Stimulated activated CD4-positive, alpha-beta T cell treated with anti-CD3 and anti-CD28 coated beads, TNF-alpha, amount 100 ng/mL, for 24 hours (primary cell): ENCODE measurements at places on chromosomes 7 and 10.
A peak's percentile ranks its signal among the peaks of the same experiment; 100 is the strongest.

DNA sequence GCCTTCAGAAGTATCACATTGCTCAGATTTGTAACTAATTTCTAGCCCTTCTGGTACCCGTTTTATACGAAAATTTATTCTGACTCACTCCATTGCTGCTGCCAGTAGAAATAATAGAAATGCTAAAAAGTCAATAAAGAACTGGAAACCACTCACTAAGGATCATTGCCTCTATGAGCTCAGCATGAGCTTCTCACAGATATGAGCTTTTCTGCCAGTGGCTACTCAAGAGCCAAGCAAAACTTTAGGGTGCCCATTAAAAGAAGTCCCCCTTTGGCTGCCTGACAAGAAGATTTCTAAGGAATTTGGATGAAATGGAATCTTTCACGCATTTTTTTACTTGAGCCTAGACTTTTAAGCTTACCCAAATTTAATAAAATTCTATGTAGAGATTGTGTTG, 52.5 kb downstream of the GPR37 start:
- no peak for DNase-seq

DNA sequence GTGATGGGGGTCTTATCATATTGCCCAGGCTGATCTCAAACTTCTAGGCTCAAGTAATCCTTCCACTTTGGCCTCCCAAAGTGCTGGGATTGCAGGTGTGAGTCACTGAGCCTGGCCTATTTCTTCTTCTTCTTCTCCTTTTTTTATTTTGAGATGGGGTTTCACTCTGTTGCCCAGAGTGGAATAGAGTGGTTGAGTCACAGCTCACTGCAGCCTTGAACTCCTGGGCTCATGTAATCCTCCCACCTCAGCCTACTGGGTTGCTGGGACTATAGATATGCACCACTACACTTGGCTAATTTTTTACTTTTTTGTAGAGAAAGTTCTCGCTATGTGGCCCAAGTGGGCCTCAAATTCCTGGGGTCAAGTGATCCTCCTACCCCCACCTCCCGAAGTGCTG, 124.3 kb downstream of the SKIDA1 start:
- no peak for DNase-seq

- peak; percentile 24 for DNase-seq
Measured at GRCh38 chr10:43671659-43672531, 23.2 kb upstream of the ZNF32 start.

- DNase-seq = no peak
Measured at GRCh38 chr10:100119726-100120125, 38.1 kb upstream of the CPN1 start.

GRCh38 chr7:101159696-101160674, 5.4 kb downstream of the VGF start:
- DNase-seq = no peak

GRCh38 chr10:92005978-92006377, 82.4 kb downstream of the BTAF1 start:
- DNase-seq = no peak

- DNase-seq = no peak
Measured at GRCh38 chr10:114103284-114103683, 59.6 kb downstream of the ADRB1 start.

GRCh38 chr10:122307669-122308416, 36.7 kb downstream of the BTBD16 start:
- DNase-seq = no peak

DNA sequence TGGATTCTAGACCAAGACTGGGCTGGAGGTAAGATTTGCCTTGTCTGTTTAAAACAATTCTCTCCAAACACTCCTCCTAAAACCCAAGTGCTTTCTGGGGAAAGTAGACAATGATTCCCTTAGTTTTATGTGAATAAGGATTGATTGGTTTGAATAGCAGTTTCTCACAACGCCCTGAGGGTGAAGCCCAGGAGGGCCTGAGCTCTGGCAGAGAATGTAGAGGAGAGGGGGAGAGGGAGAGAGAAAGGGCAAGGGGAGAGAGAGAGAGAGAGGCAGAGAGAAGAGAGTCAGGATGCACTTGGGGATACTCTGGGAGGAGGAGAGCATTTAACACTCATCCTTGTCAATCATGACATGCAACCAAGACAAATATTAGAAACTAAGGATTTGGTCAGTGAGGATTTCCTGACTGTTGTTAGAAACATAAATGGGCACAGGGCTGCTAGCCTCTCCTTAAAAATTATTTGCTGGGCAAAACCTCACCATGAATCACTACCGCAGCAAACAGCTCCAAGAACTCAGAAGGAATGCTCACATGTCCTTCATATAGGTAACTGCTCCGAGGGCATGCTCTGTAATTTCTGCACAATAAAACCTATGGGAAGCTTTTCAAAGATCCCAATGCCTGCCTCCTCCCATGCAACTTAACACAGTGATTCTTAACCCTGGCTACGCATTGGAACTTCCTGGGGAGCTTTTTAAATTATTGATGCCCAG, 55.2 kb upstream of the RAPGEF5 start:
- DNase-seq = no peak

DNA sequence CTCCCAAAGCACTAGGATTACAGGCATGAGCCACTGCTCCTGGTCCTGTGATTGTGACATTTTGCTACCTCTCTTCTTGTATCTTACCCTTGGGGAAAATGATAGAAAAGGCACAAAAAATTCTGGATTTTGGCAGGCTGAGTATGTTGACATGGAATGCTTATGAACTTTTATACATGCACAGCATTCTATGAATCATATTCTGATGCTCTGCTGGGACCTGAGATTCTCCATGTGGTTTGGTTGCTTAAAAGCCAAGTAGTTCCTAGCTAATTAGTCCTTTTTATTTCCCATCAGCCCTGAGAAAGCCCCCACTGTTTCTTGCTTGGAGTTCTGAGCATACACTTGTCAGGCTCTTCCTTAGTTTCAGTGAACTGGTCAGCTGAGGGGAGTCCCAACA, 8.3 kb upstream of the KAZALD1 start:
- DNase-seq = no peak

- no peak for DNase-seq
Measured at GRCh38 chr7:80521809-80522208, 9.9 kb upstream of the GNAT3 start.

DNA sequence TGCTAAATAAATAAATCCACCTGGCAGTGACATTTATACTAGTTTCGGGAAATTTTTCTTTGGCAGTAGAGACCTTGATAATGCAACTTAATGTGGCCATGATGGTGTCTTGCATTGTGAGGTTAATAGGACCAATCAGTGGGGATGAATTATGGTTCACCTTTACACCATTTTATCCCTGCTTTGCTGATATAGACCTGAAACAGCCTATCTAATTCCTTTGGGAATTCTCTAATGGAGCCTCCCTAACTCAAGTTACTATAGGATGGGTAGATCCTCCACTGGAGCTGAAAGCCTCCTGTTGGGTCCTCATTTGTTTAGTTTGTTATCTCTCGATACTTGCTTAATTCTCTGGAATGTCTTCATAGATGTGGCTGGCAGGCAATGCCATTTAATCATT, 276.7 kb downstream of the CNTNAP2 start:
- no peak for DNase-seq

DNA sequence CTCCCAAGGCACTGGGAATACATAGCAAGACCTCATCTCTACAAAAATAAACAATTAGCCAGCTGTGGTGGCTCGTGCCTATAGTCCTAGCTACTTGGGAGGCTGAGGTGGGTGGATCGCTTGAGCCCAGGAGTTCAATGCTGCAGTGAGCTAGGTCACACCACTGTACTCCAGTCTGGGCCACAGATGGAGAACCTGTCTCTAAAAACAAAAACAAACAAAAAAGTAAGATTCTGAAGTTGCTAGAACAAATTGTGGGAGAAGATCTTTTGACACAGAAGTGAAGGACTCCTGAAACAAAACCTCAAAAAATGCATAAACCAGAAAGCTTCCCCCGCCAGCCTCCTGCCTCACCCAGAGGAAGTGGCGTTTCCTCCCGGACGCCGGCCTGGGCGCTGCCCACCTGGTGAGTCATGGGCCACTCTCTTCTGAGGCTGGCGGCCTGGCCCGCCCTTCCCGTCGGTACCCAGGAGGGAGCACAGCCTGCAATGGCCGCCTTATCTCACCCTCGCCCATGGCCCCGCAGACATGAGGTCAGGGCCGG, 25.4 kb upstream of the ELN start:
- DNase-seq = peak; percentile 4

GRCh38 chr10:96670786-96671185, 49.5 kb downstream of the PIK3AP1 start:
- no peak for DNase-seq

DNA sequence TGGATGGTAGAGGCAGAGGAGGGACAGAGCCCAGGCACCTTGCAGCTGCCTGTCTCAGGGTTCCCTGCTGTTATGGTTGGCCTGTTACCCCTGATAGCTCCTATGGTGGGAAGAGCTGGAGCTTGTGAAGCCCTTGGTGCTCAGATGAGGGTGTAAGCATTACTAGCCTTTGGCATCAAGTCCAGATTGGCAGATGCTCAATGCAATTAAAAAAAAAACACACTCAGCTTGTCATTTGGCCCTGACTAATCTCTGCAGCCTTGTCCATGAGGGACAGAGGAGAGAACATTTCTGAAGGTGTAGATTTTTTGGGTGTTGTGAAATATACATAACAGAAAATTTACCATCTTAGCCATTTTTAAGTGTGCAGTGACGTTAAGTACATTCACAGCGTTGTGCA, 86.3 kb downstream of the PLPP4 start:
- DNase-seq = no peak

DNA sequence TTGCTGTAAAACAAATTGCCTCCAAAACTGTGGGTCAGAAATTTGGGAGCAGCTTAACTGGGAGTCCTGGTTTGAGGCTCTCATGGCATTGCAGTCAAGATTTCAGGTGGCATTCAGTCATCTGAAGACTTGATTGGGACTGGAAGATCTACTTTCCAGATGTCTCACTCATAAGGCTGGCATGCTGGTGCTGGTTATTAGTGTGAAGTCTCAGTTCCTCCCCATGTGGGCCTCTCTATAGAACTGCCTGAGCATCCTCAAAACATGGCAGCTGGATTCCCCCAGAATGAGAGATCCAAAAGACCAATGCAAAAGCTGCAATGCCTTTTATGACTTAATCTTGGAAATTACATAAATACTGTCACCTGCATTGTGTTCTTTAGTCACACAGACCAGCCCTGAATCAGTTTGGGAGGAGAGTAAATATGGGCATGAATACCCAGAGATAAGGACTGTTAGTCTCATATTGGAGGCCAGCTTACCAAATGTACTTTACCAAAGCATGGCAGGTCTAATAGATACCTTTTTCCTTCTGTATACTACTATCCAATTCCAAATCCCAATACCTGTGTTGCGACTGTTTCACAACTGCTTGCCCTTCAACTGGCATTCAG, 6.5 kb upstream of the HERPUD2 start:
- DNase-seq = no peak

DNA sequence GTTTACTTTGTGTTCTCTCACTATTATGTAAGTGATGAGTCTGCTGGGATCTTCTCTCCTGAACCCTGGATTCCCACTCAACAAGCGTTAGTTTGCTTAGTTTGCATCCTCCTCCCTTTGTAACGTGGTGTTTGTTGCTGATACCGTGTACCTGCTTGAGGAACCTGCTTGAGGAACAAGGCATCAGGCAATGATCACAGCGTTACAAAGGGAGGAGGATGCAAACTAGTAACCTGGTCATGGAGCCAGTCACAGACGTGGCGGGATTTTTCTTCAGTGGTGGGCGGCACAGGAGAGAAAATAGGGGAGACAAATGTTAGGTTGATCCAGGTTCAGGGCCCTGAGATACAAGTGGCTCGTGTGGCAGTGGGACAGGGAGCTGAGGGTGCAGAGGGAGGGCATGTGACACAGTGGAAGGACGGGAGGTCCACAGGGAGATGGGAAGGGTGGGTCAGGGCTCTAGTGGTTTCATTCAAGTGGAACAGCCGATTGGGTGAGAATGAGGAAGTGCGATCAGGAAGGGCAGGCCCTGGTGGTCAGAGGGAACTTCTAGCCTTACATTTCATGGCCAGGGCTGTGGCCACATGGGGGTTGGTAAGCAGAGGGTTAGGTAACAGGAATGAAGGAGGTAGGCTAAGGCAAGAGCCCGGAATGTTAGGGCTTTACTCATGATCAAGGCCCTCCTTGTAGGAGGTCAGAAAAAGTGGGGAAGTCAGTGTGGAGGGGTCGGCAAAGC, 38.0 kb downstream of the SNX10 start:
- no peak for DNase-seq

GRCh38 chr10:129105266-129105665, 361.8 kb upstream of the MGMT start:
- no peak for DNase-seq

GRCh38 chr10:59176241-59177030, at the start of gene PHYHIPL:
TSS of gene PHYHIPL (plus strand) at chr10:59176643. CDS start at chr10:59176854, 211 bp downstream.
- DNase-seq = no peak

DNA sequence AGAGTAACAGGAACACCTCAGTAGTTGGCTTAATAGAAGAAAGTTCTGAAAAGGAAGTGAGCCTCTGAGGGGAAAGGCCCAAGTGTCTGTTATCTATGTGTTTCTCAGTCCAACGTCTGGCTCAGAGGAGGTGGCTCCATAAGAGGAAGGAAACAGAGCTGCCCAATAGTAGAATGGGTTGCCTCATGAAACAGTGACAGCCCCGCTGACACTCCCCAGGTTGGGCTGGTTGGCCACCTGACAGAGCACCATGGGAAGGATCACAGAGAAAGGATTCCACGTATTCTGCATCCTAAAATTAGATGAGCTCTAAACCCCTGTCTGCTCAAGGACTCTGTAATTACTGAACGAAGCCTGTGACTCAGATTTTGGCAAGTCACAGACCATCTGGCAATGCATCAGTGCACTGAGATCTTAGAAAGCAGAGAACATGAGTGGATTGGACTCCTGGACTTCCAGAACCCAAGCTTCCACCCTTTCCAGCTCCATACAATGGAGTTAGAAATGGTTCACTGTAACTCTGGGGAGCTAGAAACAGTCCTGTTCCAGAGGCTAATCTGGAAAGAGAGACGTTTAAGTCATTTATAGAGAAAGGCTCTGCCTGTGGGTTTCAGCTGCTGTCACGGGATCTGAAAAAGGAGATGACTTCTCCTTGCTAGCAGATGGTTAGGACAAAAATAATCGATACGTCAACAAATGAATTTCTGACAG, 2.9 kb downstream of the PKD2L1 start:
- DNase-seq = no peak

GRCh38 chr10:121216295-121216694, 365.1 kb downstream of the WDR11 start:
- no peak for DNase-seq

DNA sequence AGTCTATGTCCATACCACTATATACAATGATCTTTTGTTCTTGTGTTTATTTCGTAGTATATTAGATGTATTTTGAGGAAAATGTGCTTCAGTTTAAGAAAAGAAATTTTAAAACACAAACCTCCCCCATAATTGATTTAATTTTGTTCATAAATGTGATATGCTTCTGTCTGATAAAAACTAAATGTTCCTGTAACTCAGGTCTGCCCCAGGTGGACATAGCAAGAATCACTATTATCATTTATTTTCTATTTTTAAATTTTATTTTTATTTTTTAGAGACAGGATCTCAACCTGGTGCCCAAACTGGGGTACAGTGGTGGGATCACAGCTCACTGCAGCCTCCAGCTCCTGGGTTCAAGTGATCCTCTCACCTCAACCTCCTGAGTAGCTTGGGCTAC, 43.2 kb downstream of the BEND7 start:
- DNase-seq = no peak

- DNase-seq = no peak
Measured at GRCh38 chr7:47582764-47583738, 1.1 kb upstream of the TNS3 start.
